Activated CD8-positive, alpha-beta memory T cell treated with anti-CD3 and anti-CD28 coated beads, Interleukin-2, amount 50 U/mL, for 4 hours (primary cell): ENCODE measurements at places on chromosomes 1 and 21.

GRCh38 chr1:171210355-171210754 lies 25.3 kb downstream of the FMO2 start:
- no peak for DNase-seq

- no peak for DNase-seq
Observed at GRCh38 chr1:28078680-28079626, 9.5 kb downstream of the EYA3 start.

DNA sequence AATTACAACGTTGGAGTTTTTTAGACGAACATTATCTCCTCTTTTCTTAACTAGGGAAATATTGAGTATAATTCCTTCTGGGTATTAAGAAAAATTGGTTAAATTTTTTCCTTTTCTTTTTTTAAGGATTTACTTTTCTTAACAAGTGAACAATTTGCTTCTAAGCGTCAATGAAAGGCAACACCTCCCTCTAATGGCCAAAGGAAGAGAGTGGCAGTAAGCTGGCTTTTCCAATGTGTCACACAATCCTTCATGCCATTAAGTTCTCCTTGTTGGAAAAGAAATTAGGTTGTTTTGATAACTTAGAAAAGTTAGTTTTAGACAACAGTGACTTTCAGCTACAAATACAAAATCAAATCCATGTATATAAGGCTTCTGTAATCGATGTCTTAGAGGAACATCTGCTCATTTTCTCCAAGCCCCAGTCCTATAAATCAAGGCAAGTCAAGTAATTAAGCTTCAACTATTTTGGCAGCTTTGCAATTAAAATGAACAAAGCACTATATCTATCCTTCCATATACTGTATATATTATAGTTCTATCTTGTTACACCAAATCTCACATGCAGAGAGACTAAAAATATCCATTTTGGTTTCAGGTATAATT lies 62.8 kb downstream of the EDEM3 start:
- DNase-seq: no peak

GRCh38 chr1:36284061-36284460 lies 22.1 kb upstream of the SH3D21 start:
- DNase-seq: no peak

DNA sequence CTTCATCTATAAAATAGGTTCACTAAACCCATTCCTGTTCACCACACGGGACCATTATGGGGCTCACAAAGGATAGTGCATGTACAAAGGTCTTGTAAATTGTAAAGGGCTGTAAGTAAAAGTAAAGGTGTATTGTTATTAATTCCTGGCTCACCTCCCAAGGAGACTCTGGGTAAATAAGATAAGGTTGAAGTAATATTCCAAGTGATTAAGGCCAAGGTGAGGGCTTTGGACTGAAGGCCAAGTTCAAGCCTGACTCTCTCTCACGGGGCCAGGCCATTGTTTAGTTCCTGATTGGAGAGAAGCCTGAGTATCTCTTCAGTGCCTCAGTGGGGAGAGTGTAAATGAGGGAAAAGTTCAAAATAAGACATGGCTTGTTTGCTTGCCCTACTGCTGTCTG lies 19.5 kb upstream of the ZFYVE9 start:
- DNase-seq: no peak

DNA sequence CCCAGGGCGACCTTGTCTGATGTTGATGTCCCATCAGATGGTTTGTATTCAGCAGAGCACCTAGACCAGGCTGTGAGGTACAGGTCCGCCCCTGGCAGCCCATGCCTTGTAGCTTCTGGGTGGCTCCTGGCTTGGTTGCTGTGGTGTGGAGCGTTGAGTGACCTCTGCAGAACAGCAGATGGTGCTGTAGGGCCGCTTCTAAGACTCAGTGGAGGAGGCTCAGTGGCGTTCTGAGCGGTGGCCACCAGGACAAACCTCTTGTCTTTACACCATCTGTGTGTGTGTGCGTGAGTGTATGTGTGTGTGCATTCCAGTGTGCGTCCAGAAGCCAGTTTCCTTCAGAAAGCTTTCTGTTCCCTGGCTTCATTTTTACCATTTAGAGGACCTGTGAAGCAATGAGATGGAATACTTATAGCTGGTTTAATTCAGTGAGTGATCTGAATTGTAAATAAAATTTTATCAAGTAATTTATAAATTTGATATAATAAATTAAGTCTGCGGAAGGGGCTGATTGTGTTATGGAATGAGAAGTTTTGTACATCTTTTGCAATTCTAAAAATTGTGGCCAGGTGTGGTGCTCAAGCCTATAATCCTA lies 66.1 kb downstream of the ADARB1 start:
- peak; percentile 45 for DNase-seq

GRCh38 chr1:2134266-2134620 lies 60.3 kb downstream of the FAAP20 start:
- DNase-seq: no peak

- no peak for DNase-seq
Observed at GRCh38 chr1:29640428-29640785, 404.1 kb downstream of the PTPRU start.

- no peak for DNase-seq
Observed at GRCh38 chr1:241219449-241219848, 137.6 kb downstream of the RGS7 start.

DNA sequence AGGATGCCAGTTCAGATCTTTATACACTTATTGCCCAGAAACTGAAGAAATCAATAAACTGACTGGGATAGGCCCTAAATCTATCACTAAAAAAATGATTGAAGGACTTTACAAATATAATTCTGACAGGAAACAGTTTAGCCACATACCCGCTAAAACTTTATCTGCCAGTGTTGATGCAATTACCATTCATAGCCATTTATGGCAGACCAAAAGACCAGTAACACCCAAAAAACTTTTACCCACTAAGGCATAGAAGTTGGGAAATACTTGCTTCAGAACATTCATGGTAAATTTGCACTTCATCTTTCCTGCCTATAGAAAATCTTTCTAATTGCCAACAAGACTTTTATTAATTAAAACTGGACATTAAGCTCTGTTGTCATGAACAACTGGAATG lies 15.0 kb upstream of the GPR25 start:
- no peak for DNase-seq

GRCh38 chr1:199898654-199899053 lies 128.9 kb upstream of the NR5A2 start:
- DNase-seq: no peak

- peak; percentile 27 for DNase-seq
Observed at GRCh38 chr1:180155182-180155682, 563 bp downstream of the QSOX1 start.

DNA sequence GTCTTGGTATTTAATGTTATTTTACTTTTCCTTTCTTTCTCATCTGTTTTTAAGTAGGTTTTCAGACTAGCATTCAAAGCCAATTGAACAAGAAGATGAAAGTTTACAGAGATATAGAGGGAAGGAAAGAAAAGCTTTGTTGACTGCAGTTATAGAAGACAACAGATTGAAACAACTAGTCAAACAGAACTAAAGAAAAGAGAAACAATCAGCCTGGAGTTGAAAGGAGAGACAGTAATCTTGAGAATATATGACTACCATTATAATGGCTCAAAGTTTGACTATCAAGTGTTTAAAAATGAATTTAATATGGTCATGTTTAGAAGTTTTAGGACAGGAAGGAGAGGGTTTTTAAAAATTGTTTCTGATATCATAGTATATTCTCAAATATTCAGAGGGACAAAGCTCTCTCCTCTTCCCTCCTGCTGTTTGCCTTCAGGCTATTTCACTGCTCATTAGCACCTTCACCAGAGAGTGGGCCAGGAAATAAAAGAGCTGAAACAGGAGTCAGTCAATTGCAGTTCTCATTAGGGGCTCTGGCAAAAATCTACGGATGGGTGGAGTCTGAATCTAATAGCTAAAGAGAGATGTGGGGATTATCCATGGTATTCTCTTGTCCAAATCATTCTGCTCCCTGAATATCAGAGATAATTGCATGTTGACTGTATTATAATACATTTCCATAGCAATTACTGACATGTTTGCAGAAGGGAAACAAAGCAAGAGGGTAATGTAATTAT lies 577.8 kb downstream of the BRINP3 start:
- DNase-seq: no peak

DNA sequence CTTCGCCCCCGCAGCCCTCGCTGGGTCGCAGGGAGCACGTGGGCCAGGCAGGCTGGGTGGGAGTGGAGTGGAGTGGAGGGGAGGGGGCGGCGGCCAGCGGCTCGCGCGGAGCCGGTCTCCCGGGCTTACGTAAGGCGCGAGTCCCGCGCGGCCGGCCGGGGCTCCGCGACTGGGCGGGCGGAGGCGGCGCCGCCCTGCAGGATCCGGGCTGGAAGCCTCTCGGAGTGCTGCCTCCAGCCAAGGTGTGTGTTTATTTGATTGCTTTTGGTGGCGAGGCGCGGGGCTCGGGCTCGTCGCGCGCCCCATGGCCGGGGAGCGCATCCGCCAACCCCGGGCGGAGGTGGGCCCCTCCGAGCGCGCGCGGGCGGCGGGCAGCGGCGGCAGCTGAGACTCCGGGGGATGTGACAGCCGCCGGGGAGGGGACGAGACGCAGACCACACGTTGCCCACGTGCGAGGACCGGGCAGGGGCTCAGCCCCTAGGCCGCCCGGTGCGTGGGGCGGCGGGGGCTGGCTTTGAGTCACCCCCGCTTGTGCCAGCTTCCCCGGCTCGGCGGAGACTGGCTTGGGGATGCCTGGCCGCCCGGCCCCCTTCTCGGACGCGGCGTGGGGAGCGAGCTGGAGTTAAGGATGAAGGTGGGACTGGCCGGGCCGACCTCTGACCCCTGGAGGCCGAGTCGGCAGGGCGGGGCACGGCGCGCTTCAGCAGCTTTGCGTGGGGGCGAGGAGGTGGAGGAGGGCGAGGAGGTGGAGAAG lies 402 bp upstream of the AK4 start:
- DNase-seq: peak; percentile 42

- DNase-seq: no peak
Observed at GRCh38 chr1:54167422-54168139, 14.8 kb upstream of the CDCP2 start.

GRCh38 chr21:35646606-35647005 lies 413.7 kb downstream of the SETD4 start:
- DNase-seq: no peak

DNA sequence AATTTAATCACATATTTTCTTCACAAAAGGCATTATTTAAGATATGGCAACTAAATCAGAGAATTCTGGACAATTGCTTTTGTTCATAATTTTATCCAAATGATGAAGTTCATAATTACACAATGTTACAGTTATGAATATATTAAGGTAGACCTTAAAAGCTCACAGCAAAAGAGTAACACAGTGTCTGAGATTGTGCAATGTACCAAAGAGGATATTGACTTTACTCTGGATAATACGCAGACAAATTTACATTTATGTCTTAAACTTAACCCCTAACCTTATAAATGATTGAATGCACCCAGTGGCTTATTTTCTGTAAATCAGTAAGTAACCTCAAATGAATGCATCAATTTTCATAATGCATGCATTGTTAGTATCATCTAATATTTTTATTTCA lies 216.2 kb upstream of the SAMSN1 start:
- DNase-seq: no peak

DNA sequence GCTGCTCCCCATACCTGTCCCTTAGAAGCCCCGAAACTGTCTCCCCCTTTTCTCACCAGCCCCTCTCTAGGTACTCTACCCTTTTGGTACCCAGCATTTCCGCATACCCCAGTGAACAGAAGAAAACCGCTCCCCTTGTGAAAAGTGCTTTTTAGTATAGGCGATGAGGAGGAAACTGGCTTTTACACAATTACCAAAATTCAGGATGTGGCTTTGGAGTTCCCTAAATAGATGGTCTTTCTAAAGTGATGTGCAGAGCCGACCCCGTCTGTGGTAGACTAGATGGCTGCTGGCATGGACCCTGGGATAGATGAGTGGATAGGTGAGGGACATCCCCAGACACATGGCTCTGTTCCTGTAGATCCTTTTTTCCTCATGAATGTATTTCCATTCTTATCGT lies 2.6 kb upstream of the PER3 start:
- DNase-seq: no peak

- DNase-seq: no peak
Observed at GRCh38 chr1:193070942-193071341, 11.5 kb downstream of the RO60 start.
